ENCODE measurements at places on chromosomes 12 and 14.

GRCh38 chr14:32666308-32666707 lies 272.4 kb upstream of the NPAS3 start:
- no peak for DNase-seq

DNA sequence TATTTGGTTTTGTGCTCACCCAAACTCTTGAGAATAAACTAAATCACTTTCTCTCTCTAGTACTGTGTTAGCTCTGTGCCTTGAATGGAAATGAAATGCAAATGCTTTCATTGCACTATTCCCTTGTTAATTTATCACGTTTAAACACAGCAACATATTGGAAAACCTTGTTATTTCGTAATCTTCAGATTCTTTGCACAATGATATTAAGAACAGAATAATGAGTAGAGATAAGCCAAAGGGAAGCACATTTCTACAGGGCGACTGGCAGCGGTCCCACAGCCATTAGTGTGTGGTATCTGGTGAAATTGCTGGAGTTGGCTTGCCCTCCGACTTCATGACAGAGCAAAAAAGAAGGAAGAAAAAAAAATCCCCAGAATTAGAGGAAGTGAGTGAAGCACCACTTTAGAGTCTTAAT lies 166.1 kb upstream of the E2F7 start:
- DNase-seq, result no peak

- peak; percentile 34 for DNase-seq
These were observed at the start of gene DTX3 for GRCh38 chr12:57604454-57604991. DTX3 (plus strand) TSS chr12:57604824; CDS start chr12:57606518, 1,694 bp downstream.

DNA sequence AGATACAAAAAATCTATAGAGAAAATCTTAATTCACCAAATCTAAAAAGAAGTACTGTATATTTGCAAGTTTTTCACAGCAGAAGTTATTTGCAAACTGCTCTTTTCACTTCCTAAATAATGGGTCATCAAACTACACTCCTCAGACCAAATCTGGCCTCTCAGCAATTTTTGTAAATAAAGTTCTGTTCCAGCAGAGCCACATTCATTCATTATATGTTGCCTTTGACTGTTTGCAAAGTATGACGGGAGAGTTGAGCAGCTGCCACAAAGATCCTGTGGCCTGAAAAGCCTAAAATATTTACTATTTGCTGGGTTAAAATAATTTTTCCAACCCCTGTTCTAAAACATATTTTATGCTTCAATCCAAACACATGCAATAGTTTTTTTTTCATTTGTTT lies 1222.3 kb upstream of the SEL1L start:
- DNase-seq, result no peak

- DNase-seq, result no peak
These were observed 6.1 kb upstream of the PSMA6 start for GRCh38 chr14:35286003-35286600.

DNA sequence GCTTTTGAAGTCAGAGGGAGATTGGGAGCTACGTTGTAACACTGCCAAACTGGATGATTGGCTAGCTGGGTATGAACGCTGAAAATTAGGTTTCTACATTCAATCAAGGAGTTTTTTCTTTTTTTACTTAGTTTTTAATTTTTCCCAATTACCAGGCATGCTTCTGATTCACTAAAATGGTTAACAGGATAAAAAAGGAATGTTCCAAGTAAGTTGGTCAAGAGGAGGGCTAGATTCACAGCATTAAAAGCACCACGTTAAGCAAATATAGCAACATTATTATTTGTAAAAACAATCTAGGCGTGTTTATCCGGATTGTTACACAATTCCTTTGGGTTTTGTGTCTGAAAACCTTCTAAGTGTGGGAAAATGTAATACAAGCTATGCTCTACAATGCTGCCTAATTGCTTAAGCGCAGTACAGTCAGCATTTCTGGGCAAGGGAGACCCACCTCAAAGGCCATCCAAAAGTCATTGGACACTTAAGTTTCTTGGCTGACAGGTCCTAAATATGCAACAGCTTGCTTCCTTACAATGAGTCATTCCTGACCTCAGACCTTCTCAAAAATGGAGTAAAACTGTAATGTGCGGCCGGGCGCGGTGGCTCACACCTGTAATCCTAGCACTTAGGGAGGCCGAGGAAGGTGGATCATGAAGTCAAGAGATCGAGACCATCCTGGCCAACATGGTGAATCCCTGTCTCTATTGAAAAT lies 1.2 kb downstream of the RPLP0 start:
- peak; percentile 61 for DNase-seq

- no peak for DNase-seq
These were observed 28.3 kb downstream of the MDM1 start for GRCh38 chr12:68303850-68304249.

GRCh38 chr12:52585946-52586345 lies 12.3 kb upstream of the KRT74 start:
- peak; percentile 30 for DNase-seq

DNA sequence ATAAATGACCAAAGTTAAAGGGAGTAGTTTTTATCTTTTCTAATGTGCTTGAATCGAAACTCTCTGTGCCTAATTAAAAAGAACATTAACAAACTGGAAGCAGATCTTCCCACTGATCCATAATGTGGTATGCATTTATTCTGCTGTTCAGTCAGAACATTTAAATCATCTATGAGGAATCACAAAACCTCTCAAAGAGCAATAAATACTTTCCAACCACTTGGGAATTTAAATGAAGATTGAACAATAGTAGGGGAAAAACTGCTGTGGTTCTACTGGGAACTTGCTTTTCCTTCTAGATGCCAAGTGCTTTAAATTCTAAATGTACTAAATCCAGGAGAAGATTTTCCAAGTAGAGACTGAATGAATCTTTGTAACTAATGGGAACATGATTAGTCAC lies 12.3 kb upstream of the CHPT1 start:
- DNase-seq, result no peak

GRCh38 chr14:37411079-37411735 lies 183.8 kb downstream of the FOXA1 start:
- no peak for DNase-seq

DNA sequence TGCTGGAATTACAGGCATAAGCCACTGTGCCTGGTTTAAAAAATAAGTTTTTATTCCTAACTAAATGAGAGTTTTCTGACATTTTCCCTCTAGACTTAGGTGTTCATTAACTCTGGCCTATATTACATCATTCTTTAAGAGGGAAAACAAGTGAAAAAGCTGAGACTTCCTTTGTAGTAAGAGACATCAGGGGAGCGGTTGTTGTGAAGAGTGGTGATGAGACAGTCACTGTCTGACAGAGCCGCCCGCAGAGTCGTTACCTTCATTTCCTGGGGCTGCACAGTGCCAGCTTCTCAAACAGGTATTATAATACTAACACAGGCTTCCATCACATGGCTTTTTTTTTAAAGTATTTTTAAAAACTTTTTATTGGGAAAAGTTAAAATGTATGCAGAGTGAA lies 19.7 kb upstream of the TDRD9 start:
- peak; percentile 11 for DNase-seq

DNA sequence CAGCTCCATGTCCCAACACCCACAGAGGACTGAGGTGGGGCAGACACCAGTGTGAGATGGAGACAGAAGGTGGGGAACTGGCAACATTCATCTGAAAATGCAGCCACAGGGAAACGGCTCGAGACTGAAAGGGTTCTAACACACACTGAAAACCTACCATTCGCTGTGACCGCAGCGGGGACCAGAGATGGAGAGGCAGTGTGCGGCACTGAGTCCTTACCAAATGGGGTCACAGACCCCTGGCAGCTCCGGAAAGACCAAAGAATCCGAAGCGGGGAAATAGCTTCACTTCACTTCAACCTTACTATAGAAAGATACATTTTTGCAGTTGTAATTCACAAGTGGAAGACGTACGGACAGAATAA lies 9.6 kb downstream of the BAG5 start:
- no peak for DNase-seq

DNA sequence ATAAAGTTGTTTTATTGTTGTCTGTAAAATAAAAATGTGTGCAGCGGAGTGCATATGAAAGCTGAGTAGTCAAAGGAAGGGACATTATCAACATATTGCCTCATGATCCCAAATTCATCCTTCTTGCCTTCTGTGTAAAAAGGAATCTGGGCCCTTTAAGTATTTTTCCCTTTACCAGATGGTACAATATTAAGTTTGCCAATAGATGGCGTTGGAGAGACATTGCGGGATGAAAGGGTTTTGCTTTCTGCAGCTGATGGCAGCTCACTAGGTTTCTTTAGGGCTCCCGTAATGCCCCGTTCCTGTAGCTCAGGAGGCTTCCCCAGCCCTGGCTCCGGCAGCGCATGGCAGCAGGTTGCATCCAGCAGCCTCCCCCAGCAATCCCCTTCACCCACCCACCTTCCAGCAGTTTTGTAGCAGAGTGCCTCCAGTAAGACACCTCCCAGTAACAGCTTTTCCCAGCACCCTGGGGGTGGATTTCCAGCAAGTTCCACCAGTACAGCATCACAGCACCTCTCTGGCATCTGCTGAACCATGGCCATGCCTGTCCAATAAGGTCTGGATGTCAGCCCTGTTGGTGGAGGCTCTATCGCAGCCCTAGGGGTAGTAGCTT lies 354.4 kb downstream of the MED13L start:
- DNase-seq, result no peak

DNA sequence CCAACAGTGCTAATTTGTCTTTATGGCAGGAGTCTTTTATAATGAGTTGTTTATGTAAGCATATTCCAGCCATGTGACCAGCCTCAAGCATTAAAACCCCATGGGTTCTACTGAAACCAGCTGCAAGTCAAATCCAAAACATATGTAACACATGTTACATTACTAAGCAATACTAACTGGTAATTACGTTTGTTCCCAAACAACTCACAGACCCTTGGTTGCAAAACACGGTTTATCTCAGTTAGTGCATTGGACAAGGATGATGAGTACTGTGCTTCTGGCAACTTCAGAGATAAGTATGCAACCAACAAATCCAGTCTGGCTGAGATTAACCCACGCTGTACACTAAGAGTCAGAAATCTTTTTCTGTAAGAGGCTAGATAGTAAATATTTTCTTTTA lies 110.1 kb upstream of the FAR2 start:
- no peak for DNase-seq

- DNase-seq, result no peak
These were observed 950.1 kb downstream of the VRK1 start for GRCh38 chr14:97747316-97747715.

GRCh38 chr12:101570047-101570446 lies 24.7 kb upstream of the MYBPC1 start:
- no peak for DNase-seq

- DNase-seq, result no peak
These were observed 79.5 kb downstream of the FAR2 start for GRCh38 chr12:29228474-29229157.

GRCh38 chr12:43329375-43329774 lies 222.6 kb downstream of the ADAMTS20 start:
- DNase-seq, result no peak

DNA sequence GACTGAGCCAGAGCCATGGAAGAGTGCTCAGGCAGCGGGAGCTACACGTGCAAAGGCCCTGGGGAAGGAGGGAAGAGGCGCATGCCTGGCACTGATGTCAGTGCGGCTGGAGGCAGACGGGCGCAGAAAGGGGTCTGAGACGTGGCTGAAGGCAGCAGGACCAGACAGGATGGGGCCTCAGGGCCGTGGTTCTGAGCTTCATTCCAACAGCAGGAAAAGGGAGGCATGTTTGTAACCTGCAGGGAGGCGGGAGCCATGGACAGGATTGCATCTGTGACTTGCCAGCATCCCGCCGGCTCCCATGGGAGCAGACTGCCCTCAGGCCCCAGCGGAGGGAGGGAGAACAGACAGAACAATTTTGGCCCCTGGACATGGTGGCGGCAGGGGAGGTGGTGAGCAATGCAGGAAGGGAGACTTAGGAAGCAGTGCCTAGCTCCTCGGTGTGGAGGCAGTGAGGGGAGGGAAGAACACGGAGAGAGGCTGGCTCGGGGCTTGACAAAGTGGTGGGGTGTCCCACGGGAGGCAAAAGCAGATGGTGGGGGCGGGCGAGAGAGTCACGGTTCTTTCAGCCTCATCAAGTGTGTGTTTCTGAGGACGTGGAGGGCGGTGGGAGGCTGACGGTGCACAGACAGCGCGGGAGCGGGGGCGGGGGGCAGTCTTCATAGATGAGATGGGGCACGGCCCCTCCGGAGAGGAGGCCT lies 33.3 kb upstream of the INF2 start:
- no peak for DNase-seq

DNA sequence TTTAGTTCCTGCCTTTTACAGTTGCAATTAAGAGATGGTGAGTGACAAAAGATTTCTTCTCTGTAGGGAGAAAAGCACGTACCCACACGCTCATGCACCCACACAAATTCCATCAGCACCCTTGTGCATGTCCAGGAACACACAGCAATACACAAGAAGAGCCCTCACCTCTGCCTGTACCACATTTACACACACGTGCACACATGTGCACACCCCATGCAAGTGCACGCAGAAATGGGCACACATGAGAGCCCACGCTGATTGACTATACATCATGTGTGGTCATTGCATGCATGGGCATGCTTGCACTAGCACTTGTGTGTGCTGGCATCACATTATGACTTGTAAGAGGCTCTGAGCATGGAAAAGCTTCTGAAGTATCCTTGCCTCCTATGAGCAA lies 70.5 kb downstream of the SERPINA3 start:
- no peak for DNase-seq

GRCh38 chr12:50542448-50542847 lies 37.7 kb downstream of the DIP2B start:
- DNase-seq, result peak; percentile 62

DNA sequence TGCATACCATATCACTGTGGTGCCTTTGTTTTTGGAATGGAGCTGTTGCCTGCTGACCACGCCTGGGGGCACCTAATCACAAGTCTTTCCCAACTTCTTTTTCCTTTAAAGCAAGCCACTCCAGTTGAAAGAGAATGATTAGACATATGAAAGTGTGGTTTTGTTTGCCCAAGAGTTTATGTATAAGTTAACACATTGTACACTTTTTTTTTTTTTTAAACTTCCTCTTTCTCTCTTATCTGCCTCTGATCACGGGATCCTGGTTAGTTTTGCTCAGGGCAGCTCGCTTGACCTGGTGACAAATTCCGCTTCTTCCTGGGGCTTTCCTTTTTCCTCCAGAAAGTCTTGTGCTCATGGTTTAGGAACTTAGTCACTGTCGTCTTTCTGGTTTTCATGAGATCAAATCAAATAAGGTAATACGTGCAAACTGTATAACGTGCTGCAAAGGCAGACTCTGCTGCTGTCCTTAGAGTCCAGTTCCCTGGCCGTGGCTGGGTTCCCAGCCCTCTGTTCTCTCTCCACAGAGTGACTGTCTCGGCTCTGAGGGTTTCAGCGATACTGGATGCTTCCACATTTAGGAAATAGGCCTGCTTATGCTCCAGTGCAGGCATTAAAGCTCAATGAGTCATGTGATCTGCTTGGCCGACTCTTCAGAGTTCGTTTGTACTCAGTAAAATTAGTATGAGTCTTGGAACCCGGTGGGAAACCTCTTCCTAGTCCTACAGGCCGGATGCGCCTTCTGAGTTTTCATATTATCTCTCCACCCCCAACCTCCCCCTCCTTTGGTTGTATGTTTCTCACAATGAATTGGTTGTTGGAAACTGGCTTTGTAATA lies 15.2 kb downstream of the RASSF3 start:
- DNase-seq, result peak; percentile 54
